CD4-positive, alpha-beta memory T cell (primary cell): ENCODE measurements at places on chromosomes 12 and 14. TPM values are rescaled to one million over a fixed set of nuclear protein-coding genes. Genes with fewer than 3 reads are reported as not detected.

DNA sequence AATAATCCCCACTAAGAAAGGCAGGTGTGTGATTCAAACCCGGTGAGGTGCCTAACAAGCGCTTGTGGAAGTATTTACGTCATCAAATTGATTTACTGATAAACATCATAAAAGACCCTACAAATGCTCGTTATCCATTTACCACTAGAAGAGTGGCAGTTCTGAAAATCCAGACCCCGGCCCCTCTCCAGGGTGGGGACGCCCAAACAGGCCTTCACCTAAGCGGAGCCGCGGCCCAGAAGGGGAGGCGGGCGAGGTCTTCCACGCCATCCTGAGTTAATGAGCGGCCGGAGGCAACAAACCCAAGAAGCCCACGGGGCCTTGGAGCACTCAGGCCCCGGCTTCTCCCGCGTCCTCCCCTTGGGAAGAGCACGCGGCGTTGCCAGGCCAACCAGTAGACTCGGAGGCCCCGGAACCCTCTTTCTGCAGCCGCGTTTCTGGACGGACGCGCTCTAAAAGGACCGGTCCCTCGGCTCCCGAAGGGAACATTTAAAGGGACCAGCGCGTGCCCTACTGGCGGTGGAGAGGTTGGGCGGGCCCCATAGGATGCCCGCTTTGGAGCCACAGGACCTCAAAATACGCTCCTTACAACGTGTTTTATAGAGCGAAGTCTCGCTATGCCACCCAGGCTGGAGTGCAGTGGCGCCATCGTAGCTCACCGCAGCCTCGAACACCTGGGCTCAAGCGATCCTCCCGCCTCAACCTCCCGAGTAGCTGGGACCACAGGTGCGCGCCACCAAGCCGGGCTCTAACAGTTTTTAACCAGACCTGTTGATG is 3.5 kb downstream of the PTPN21 start:
- H3K4me1 ChIP-seq, result peaks cover 15% of the 10 kb centered on the region
- no peaks in the 10 kb centered on the region for H3K36me3 ChIP-seq
- H3K4me3 ChIP-seq, result no peak overlapping the region
- no peak overlapping the region for H3K27ac ChIP-seq
- DNase-seq, result no peak
- H3K27me3 ChIP-seq, result peaks cover 48% of the 10 kb centered on the region

The GPN3 gene
- 29.1 TPM for polyA plus RNA-seq

The LAG3 gene
- polyA plus RNA-seq, result 4.9 TPM

The FOXG1 gene
- not detected for polyA plus RNA-seq

The TTC7B gene
- polyA plus RNA-seq, result not detected

DNA sequence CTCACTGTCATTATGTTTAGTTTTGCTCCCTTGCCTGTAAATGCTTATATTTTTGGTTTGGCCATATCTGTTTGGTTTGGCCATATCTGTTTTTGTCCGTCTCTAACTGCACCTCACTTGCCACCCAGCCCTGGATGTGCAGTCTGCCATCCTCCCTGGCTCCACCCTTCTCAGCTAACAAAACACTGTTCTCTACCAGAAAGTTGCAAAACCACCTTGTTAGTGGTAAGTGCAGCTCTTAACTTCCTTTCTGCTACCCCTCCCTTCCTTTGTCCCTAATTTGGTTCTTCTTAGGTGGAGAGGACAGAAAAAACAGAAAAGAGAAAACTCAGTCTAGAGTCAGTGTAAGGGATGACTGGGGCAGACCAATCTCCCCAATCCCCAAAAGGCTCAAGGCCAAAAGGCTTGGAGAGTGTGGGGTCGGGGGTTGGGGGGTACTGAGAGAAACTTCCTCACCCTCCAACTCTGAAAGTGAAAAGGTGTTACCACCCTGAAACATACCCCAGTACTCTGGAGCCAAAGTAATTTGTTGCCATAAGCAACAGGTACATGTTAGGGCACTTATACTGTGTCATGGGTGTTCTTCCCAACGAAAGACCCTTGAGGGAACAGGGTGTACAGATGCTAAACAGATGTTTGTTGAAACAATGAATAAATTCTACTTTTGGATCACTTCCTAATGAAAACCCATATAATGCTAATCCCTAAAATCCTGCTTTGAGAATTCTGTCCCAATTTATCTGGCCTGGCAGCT is 5.0 kb downstream of the BIN2 start:
- H3K27ac ChIP-seq, result peak overlapping the region; percentile 72
- H3K36me3 ChIP-seq, result no peaks in the 10 kb centered on the region
- DNase-seq, result peak; percentile 72
- peak overlapping the region; percentile 58 for H3K4me3 ChIP-seq
- H3K27me3 ChIP-seq, result no peaks in the 10 kb centered on the region

DNA sequence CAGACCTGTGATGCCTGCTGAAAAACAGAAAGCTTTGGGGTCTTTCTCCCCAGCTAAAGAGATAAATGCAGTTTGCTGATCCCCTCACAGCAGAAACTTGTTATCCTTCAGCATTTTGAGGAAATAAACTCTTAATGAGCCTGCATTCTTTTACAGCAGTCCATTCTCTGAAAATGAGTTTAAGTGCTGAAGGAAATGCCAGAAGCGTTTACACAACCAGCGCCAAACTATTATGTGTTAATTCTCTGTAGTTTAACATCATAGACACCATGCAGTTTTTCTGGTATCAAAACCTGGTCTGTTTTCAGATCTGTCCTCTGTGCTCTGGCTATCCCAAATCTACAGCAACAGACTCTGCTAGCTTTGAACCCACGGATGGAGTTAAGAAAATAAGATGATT is 291.3 kb downstream of the NPAS3 start:
- no peaks in the 10 kb centered on the region for H3K27me3 ChIP-seq
- H3K4me1 ChIP-seq, result no peaks in the 10 kb centered on the region
- H3K27ac ChIP-seq, result no peak overlapping the region
- no peak overlapping the region for H3K4me3 ChIP-seq
- no peaks in the 10 kb centered on the region for H3K36me3 ChIP-seq

The BDKRB1 gene
- not detected for polyA plus RNA-seq

DNA sequence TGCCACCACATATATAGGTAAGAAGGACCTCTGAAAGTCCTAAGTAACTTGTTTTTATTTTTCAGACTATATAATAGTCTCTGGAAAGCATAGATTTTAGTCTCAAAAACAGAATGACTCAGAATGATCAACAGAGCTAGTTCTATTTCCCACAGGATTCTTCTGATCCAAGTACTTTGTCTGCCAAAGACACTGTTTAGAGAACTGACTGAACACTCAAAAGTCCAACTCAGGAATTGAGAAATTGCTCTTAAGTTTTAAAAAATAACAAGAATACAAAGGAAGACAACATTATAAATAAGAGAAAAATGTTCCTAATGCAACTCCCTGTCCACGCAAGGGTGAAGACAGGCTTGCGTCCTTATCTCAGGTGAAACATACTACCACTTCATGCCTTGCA is 29.0 kb downstream of the LGMN start:
- no peaks in the 10 kb centered on the region for H3K36me3 ChIP-seq
- no peak overlapping the region for H3K4me3 ChIP-seq
- no peaks in the 10 kb centered on the region for H3K27me3 ChIP-seq

DNA sequence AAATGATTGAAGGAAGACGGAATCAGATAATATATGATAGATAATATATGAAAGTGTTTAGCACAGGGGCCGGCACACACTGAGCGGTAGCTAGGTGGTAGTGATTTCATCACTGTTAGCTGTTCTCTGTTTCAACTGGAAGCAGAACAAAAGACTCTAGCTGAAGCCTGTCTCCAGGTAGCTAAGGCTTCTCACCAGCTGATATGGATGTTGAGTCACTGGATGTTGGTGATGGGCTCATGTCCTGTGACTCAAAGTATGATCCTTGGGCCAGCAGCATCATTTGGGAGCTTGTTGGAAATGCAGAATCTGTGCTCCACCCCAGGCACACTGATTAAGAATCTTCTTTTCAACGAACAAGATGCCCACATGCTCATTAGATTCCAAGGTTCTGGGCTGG is 21.7 kb upstream of the KCNA5 start:
- DNase-seq, result no peak
- H3K27me3 ChIP-seq, result no peaks in the 10 kb centered on the region
- H3K27ac ChIP-seq, result no peak overlapping the region
- H3K4me3 ChIP-seq, result no peak overlapping the region
- no peaks in the 10 kb centered on the region for H3K4me1 ChIP-seq

DNA sequence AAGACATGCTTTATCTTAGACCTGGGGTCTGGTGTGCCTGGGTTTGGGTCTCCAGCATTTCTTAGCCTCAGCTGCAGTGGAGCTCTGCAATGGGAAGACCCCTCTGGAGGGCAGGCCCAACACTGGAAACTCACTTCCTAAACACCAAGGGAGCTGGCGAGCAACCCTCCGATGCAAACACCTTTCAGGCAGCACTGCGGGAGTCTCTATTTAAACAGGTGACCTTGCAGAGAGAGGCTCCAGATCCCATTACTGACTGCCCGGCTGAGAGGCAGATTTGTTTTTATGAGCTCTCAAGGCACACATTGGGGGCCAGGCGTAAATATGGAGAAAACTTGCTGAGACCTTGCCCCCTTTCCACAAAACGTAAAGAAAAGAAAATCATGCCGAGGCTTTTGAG is 195.5 kb downstream of the PAX9 start:
- H3K27ac ChIP-seq, result no peak overlapping the region
- H3K4me1 ChIP-seq, result no peaks in the 10 kb centered on the region
- no peaks in the 10 kb centered on the region for H3K36me3 ChIP-seq
- no peak for DNase-seq
- no peak overlapping the region for H3K4me3 ChIP-seq

GRCh38 chr14:84859116-84859515 is 670.8 kb upstream of the FLRT2 start:
- H3K4me1 ChIP-seq, result no peaks in the 10 kb centered on the region
- DNase-seq, result no peak
- no peak overlapping the region for H3K27ac ChIP-seq
- H3K36me3 ChIP-seq, result no peaks in the 10 kb centered on the region
- H3K27me3 ChIP-seq, result no peaks in the 10 kb centered on the region

The TC2N gene
- polyA plus RNA-seq, result 261 TPM

- H3K27ac ChIP-seq, result peak overlapping the region; percentile 27
- H3K4me3 ChIP-seq, result no peak overlapping the region
- no peaks in the 10 kb centered on the region for H3K36me3 ChIP-seq
- H3K27me3 ChIP-seq, result no peaks in the 10 kb centered on the region
- peaks cover 46% of the 10 kb centered on the region for H3K4me1 ChIP-seq
Measured at GRCh38 chr12:108690542-108691174, 40.7 kb downstream of the CORO1C start.

The SYNE3 gene
- 4.3 TPM for polyA plus RNA-seq

GRCh38 chr12:25146686-25147085 is 48.3 kb downstream of the DNAI7 start:
- H3K27me3 ChIP-seq, result no peaks in the 10 kb centered on the region
- H3K36me3 ChIP-seq, result no peaks in the 10 kb centered on the region
- H3K27ac ChIP-seq, result no peak overlapping the region

The NFATC4 gene
- polyA plus RNA-seq, result not detected

DNA sequence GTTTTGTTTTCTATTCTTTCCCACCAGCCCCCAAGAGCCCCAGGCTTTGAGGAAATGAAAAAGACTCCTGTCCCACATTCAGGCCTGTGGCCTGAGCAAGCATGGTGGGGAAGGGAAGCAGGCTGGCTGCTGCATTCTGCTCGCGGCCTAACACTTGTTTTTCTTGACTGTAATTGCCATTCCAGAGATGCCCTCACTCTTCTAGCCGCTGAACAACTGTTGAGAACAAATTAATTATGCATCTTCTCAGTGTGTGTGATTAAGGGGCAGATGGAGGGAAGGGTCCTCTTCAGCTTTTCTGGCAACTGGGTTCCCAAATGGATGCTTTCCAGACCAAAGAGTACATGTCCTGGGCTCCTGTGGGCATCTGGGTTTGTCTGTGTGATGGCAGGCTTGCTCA is 43.3 kb downstream of the ADCK1 start:
- H3K36me3 ChIP-seq, result no peaks in the 10 kb centered on the region
- no peaks in the 10 kb centered on the region for H3K27me3 ChIP-seq
- H3K27ac ChIP-seq, result no peak overlapping the region
- DNase-seq, result no peak
- no peak overlapping the region for H3K4me3 ChIP-seq

The LGALS3 gene
- polyA plus RNA-seq, result 88.6 TPM

- H3K4me1 ChIP-seq, result no peaks in the 10 kb centered on the region
- no peaks in the 10 kb centered on the region for H3K36me3 ChIP-seq
- no peak overlapping the region for H3K27ac ChIP-seq
- no peaks in the 10 kb centered on the region for H3K27me3 ChIP-seq
- no peak overlapping the region for H3K4me3 ChIP-seq
- DNase-seq, result no peak
Measured at GRCh38 chr12:2336409-2336829, 283.6 kb downstream of the CACNA1C start.

The STAC3 gene
- not detected for polyA plus RNA-seq

GRCh38 chr12:68428724-68429501 is 96.8 kb upstream of the MDM1 start:
- no peaks in the 10 kb centered on the region for H3K4me1 ChIP-seq
- DNase-seq, result no peak
- H3K27ac ChIP-seq, result no peak overlapping the region
- H3K4me3 ChIP-seq, result no peak overlapping the region
- H3K27me3 ChIP-seq, result no peaks in the 10 kb centered on the region
- H3K36me3 ChIP-seq, result no peaks in the 10 kb centered on the region

- H3K27me3 ChIP-seq, result no peaks in the 10 kb centered on the region
- no peak overlapping the region for H3K27ac ChIP-seq
- H3K4me3 ChIP-seq, result no peak overlapping the region
- H3K36me3 ChIP-seq, result no peaks in the 10 kb centered on the region
- no peaks in the 10 kb centered on the region for H3K4me1 ChIP-seq
Measured at GRCh38 chr12:131643631-131644452, 67.0 kb upstream of the SFSWAP start.

The FAM186B gene
- 0.15 TPM for polyA plus RNA-seq

GRCh38 chr14:56884617-56885016 is 74.3 kb upstream of the OTX2 start:
- H3K4me1 ChIP-seq, result no peaks in the 10 kb centered on the region
- H3K36me3 ChIP-seq, result no peaks in the 10 kb centered on the region
- no peak for DNase-seq
- no peak overlapping the region for H3K4me3 ChIP-seq
- no peak overlapping the region for H3K27ac ChIP-seq

The PPHLN1 gene
- polyA plus RNA-seq, result 152 TPM

DNA sequence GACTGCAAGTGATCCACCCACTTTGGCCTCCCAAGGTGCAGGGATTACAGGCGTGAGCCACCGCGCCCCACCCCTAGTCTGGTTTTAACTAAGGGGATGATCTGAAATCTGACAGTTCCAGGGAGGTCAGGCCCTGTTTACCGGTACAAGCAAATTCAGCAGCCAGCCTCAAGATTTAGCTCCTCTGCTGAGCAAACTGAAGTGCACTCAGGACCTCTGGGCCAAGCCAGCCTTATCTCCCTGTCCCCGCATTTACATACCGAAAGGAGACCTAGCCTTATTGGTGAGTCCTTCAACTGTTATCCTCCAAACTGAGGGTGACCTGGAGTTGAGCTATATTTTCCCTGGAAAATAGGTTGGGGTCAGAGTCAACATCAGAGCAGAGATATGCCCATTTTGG is 835 bp upstream of the ABHD4 start:
- no peak overlapping the region for H3K27ac ChIP-seq
- H3K4me1 ChIP-seq, result peaks cover 20% of the 10 kb centered on the region
- no peaks in the 10 kb centered on the region for H3K36me3 ChIP-seq
- no peak for DNase-seq

The EID3 gene
- 12.7 TPM for polyA plus RNA-seq
